ENCODE measurements at places on chromosomes 5 and 9.

DNA sequence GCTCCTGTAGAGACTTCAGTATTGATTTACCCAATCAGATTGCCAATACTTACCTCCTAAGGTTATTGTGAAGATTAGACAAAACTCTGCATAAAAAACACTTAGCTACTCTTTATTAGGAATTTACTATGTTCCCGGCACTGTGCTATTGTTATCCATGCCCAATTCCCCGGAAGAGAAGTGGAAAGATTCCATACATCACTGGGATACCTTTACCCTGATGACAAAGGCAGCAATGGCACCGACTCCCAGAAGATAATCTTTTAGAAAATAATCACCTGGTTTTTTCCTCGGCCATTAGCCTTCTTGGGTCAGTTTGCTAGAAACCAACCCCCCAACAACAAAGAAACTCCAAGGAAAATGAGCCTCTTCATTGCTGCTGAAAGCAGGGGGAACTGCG, 226.0 kb downstream of the SNX18 start:
- DNase-seq, result no peak

- no peak for DNase-seq
Observed at GRCh38 chr9:107394264-107394663, 95.3 kb downstream of the KLF4 start.

DNA sequence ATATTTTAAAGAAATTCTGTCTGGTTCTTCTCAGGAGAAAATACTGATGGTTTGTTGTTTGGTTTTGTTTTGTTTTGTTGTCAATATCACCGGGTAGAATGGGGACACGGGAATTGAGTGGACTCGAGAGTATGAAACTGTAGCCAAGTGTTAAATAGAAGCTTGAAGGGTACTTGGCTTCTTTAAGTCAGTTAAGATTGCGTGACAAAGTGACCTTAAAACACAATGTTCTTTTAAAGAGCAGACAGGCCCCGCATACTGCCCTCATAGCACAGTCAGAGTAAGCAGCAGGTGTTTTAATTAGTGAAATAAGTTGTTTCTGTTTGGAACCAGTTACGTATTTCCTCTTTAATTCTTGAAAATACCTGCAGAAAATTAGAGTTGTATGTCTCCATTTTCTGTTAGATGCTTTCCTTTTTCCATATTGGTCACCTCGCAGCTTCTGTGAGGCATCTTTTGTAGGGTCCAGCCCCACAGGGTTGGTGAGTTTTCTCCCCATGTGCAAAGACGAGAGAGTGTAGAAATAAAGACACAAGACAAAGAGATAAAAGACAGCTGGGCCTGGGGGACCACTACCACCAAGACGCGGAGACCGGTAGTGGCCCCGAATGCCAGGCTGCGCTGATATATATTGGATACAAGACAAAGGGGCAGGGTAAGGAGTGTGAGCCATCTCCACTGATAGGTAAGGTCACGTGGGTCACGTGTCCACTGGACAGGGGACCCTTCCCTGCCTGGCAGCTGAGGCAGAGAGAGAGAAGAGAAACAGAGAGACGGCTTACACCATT, 9.6 kb downstream of the TRIP13 start:
- DNase-seq, result no peak

DNA sequence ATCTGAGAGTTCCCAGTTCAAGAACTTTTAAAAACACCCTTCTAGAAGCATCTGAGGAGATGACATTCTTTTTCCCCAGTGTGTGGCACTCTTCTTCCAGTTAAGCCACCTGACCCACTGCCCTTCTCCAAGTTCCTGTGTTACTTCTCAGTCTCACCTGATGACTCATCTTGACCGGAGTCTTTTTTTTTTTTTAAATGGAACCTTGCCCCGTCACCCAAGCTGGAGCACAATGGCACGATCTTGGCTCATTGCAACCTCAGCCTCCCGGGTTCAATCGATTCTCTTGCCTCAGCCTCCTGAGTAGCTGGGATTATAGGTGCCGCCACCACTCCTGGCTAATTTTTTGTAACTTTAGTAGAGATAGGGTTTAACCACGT, 224.1 kb upstream of the DAB2 start:
- DNase-seq, result no peak

GRCh38 chr9:21681641-21682040, 120.8 kb upstream of the MTAP start:
- no peak for DNase-seq

- DNase-seq, result no peak
Observed at GRCh38 chr9:109888695-109889094, 108.7 kb downstream of the PALM2AKAP2 start.

DNA sequence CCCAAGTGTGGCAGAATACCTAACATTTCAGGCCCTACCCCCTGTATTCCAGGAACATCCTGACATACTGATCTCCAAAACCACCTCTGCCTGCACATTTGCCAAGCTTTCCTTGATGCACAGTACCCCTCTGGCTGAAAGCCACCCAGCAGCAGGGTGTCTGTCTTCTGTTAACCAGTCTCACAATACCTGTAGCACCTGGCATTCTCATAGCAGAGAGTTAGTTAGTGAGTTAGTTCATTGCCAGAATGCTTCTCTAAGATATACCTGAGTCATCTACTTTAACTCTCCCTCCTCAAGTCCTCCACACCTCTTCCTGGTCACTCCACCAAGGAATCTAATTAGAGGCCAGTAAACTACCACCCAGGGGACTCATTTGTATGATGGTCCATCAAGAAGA, 46.1 kb upstream of the IL7R start:
- no peak for DNase-seq

DNA sequence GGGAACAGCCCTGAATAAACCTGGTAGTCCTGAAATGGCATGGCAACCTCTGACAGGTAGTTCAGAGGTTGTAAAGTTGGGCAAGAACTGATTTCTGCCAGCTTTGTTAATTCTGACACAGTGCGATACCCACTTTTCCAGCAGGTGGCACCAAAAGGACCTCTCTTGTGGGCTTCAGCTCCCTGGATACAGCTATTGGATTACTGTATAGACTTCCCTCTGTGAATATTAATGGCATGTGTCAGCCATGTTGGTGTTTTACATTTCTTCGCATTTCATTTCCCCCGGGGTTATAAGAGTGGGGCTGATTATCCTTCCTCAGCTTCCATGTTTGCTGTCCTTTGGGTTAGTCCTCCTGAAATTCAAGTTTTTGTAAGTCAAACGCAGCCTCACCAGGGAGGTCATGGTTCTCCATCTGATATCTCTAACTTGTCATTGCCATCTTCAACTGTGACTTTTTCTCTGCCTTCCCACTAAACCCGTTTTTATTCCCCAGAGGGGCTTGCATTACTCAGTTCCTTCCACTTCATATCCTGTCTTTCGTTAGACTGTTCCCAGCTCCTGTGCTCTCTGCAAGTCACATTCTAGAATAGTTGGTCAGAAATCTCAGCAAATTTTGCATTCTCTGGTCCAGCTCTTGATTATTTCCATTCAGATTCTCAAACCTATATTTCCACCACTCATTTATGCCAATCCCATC, 135.6 kb downstream of the LIFR start:
- no peak for DNase-seq

GRCh38 chr5:80928073-80928472, 32.1 kb upstream of the RASGRF2 start:
- DNase-seq, result no peak

- no peak for DNase-seq
Observed at GRCh38 chr5:103260951-103261350, 2.4 kb downstream of the MACIR start.

DNA sequence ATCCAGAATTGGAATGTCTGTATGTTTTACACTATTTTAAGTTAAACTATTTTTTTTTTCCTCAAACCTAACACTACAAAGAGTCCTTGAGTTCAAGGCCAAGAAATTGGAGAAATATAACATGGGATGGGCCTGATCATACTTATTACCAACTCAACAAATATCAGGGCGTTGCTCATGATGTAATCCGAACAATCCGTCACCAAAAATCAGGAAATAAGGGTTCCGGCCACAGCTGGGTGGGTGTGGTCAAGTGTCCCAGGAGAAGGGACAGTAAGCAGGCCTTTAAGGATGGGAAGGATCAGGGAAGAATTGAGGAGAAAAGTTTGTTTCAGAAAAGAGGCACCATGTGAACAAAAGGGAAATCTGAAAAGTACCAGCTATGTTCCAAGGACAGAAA, 29.8 kb downstream of the MED27 start:
- no peak for DNase-seq

- no peak for DNase-seq
Observed at GRCh38 chr5:92552206-92553160, 1028.5 kb downstream of the NR2F1-AS1 start.

DNA sequence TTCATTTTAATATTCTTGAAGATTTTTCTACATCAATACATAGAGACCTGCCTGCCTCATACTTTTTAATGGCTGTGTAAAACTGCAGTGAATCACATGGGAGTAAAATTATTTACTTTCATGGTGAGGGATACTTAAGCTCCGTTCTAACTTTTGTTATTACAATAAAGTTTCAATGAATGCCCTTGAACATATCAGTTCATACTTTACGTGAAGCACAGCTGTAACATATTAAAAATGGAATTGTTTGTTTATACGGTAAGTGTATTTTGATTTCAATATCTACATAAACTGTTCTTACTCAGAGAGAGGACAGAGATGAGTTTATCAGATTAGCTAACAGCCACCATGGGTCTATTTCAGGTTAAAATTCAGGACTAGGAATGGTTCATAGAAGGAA, 155.1 kb downstream of the NR3C1 start:
- no peak for DNase-seq

DNA sequence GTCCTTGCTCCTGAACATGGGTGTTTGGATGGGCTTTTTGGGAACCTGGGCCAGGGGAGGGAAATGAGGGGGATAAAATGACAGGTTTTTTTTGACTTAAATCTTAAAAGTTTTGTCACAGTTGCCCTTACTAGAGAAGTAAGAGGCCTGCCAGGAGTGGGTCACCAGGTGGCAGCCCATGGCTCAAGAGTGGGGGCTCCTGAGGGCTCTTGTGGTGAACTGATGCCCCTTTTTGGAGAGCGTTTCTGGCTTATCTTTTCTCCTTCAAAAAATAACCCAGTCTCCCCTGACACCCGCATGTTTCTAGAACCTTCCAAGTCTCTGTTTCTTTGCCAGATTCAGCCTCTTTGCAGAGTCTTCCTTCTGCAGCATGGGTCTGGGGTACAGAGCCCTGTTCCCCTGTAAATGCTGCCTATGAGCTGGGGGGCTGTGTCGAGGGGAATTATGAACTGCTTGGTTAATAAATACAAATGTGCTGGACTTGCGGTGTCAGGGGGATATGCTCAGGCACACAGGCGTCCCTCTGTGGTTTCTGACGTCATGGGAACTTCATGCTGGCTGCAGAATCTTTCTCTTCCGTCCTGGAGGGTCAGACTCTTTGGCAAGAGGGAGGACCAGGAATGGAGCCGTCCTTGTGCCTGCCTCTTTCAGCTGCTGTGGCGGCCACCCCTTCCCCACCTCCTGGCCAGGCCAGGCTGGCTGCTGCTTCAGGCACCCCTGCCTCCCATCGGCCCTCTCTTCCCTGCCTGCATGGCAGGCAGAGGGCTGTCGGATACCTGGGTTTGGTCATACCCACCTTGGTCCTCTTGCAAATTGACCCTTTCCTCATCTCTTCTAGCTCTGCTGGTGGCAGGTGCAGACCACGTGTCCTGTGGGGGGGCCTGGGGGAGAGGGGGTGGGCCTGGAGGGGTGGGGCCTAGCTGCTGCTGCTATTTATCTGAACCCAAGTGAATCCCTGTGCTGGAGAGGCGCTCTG, 30.1 kb downstream of the PTPA start:
- no peak for DNase-seq

DNA sequence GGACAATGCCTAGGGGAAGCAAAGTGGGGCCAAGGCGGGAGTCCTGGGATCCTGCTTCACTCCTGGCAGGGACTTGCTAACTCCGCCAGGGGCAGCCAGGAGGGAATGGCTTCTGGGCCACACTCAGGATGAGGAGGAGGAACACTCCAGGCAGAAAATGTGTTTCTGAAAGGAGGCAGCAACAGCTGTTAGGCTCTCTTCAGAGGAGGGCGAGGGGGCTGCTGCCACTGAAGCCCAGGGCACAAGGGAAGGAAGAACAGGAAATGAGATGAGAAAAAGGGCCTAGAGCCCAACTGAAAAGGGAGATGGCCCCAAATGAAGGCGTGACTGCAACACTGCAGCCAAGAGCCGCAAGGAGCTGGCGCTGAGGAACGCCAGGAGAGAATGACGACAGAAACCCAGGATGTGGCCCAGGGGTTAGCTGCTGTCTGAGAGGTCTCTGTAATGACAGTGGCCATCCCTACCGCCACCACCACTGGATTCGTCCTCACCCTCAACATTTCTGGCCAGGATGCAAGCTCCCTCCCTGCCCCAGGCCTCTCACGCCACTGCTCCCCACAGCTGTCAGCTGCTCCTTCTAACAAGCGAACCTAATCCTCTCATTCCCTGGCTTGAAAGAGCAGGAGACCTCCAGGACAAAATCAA, 15.8 kb downstream of the PSMB7 start:
- DNase-seq, result no peak

DNA sequence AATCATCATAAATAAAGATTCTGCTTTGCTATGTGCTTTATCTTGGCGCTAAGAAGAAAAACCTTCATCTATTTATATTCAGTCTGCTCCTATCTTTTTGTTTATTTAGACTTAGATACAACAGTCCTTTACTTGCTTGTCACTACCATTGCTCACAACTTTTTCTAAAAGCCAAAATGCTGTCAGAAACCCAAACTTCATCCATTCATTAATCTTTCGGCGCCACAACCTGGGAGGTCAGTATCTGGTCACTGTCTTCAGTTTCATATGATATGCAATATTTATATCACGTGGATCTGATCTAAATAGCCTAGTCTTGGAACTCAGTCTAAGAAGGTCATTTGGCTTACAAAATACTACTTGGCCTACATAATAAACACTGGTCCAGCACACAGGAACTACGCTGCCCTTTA, 159.3 kb upstream of the TARS1 start:
- DNase-seq, result no peak

DNA sequence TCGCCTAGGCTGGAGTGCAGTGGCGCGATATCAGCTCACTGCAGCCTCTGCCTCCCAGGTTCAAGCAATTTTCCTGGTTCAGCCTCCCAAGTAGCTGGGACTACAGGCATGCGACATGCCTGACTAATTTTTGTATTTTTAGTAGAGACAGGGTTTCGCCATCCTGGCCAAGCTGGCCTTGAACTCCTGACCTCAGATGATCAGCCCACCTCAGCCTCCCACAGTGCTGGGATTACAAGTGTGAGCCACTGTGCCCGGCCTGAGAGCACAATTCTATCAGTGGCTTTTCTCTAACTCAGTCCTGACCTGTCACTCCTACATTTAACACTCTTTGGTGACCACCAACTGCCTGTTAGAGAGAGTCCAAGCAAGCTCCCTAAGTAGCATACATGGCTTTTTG, 82.7 kb upstream of the SPOCK1 start:
- no peak for DNase-seq

GRCh38 chr9:111294691-111295451, 35.2 kb downstream of the OR2K2 start:
- DNase-seq, result no peak

- DNase-seq, result no peak
Observed at GRCh38 chr9:124795881-124796431, 19.0 kb downstream of the OLFML2A start.

GRCh38 chr5:56251918-56252553, 18.9 kb upstream of the ANKRD55 start:
- DNase-seq, result no peak

Data from activated CD4-positive, CD25-positive, alpha-beta regulatory T cell treated with anti-CD3 and anti-CD28 coated beads, Interleukin-2, amount 50 U/mL, for 16 hours (primary cell).